Muscle of arm (tissue), 14 donors: ENCODE measurements at places on chromosomes 3 and 15. TPM values are rescaled to one million over a fixed set of nuclear protein-coding genes. Genes with fewer than 3 reads are reported as not detected.

SETD5 gene
- 96.5 TPM for polyA plus RNA-seq

NECTIN3 gene
- polyA plus RNA-seq, result 24.4 TPM

NAA50 gene
- 187 TPM for polyA plus RNA-seq

TRANK1 gene
- polyA plus RNA-seq, result 6.6 TPM

ECE2 gene
- not detected for polyA plus RNA-seq

GABRR3 gene
- not detected for polyA plus RNA-seq
